ENCODE measurements at places on chromosomes 3 and 15.

GRCh38 chr3:127709320-127710060 is 36.7 kb downstream of the ABTB1 start:
- DNase-seq: no peak

DNA sequence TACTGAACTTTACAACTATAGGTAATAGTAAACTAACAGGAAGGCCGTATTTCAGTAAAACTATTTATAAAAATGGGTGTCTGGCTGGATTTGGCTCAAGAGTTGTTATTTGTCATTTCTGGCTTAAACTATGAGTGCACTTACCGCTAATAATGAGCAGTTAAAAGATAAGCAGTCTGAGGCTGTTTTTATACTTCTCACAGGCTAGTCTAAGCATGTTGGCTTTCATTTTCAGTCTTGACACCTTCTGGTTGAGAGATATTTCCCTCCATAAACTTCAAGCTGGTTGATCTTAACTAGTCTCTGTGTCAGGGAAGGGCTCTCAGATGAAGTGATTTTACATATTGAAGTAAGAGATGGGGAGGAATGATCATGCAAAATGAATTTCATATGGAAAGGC is 96.1 kb downstream of the RSRC1 start:
- no peak for DNase-seq

GRCh38 chr15:51046799-51047449 is 47.8 kb downstream of the TNFAIP8L3 start:
- no peak for DNase-seq

- DNase-seq: no peak
Measured at GRCh38 chr3:22886439-22887068, 316.6 kb upstream of the UBE2E2 start.

- no peak for DNase-seq
Measured at GRCh38 chr3:71041371-71041770, 542.2 kb downstream of the FOXP1 start.
